Endothelial cell (in vitro differentiated cells): ENCODE measurements at places on chromosomes 3 and 15. TPM values are rescaled to one million over a fixed set of nuclear protein-coding genes. Genes with fewer than 3 reads are reported as not detected.

- no peak for DNase-seq
- H3K36me3 ChIP-seq, result no peaks in the 10 kb centered on the region
- no peak overlapping the region for H3K4me3 ChIP-seq
- H3K27me3 ChIP-seq, result no peaks in the 10 kb centered on the region
These were observed 193.4 kb upstream of the SEMA6D start for GRCh38 chr15:47523681-47524475.

DNA sequence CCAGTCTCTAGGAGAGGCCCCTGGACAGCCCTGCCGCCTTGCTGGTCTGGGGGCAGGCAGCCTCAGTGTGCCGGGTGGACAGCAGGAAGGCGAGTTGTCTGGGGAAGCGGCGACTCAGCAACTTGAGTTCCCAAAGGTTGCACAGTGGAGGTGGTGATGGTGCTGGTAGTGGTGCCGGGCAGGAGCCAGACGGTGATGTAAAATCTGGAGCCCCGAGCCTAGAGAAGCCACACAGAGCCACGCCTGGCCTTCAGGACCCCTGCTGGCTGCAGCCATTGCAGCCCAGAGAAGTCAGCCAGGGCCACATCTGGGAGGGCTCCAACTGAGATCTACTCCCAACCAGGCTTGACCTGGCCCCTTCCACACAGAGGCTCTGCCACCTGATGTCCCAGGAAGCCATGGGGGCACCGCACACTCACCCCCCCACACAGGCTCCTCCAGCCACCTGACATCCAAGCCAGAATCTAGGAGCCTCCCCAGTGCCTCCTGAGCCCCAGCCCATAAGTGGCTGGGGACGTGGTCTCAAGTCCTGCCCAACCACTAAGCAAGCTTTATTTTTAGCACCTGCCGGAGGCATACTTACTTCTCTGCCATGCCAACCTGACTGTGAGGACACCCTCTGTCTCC, 8.8 kb downstream of the C3orf22 start:
- no peak overlapping the region for H3K27ac ChIP-seq
- H3K36me3 ChIP-seq, result no peaks in the 10 kb centered on the region
- peaks cover 3% of the 10 kb centered on the region for H3K27me3 ChIP-seq

The SIDT1 gene
- total RNA-seq, result 0.92 TPM

DNA sequence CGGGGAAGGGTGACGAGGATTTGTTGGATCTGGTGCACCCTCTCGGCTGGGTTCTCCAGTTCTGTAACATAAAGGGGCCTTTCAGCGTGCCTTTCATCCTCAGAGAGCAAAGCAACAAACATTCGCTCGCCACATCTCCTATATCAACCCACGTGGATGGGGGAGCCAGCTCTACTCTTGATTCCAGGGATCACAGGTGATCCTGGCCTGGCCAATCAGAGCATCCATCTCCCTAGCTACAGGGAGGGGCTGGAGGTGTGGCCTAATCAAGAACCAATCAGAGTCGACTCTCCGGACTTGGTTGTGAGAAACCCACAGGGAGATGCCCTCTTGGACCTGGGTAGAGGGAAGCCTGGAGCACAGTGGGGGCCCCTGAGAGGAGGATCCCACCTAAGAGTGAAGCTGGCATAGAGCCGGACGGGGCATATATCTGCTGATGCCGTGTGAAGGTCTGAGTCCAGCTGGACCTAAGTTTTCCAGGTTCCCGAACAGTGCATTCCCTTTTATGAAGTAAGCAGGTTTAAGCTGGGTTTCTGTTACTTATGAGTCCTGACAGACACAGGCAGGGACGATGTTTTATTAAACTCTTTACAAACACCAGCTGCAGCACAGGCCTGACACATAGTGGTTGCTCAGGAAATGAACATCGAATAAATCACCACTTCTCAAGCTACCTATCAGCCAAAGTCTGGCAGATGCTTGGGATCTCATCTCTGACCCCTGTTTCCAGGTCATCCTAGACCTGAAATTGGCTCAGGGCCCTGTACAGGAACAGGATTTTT, 50.7 kb upstream of the RAD18 start:
- peaks cover 16% of the 10 kb centered on the region for H3K4me1 ChIP-seq
- no peaks in the 10 kb centered on the region for H3K36me3 ChIP-seq
- H3K27me3 ChIP-seq, result no peaks in the 10 kb centered on the region
- H3K4me3 ChIP-seq, result no peak overlapping the region
